ENCODE measurements at places on chromosomes 5 and 9.

- DNase-seq = no peak
Observed at GRCh38 chr5:124383693-124384092, 362.7 kb downstream of the ZNF608 start.

DNA sequence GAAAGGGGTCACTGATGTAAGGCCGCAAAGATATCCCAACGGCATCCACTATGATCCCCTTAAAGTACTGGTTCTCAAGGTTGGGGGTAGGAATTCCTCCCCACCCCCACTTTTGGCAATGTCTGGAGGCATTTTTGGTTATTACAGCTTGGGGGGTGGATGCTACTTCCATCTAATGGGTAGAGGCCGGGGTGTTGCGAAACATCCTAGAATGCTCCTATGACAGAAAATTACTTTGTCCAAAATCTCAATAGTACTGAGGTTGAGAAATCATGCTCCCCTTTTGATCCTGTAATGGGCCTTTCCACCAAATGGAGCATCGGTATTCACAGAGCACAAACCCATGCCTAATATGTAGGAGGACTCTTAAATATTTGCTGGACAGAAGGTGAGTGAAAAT is 20.8 kb upstream of the TCERG1 start:
- peak; percentile 11 for DNase-seq

- no peak for DNase-seq
Observed at GRCh38 chr5:32465076-32465475, 20.5 kb upstream of the ZFR start.

GRCh38 chr9:34486572-34486971 is 28.0 kb downstream of the DNAI1 start:
- DNase-seq = no peak

DNA sequence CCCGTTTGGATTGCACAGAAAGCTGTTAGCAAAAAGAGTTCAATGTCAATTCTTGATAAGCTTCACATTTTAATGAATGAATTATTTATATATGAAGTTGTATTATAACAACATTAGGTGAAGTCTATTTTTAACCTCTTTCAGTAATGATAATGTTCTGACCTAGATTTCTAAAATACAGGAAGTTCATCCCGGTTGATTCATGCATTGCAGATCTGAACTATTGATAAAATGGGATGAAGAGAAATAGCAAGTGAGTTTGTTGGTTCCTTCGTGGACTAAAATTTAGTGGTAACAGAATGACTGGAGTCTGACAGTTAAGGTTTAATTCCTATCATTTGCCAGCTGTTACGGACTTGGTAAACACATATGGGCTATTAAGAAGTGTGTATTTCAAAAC is 180.5 kb downstream of the PCSK1 start:
- peak; percentile 47 for DNase-seq

DNA sequence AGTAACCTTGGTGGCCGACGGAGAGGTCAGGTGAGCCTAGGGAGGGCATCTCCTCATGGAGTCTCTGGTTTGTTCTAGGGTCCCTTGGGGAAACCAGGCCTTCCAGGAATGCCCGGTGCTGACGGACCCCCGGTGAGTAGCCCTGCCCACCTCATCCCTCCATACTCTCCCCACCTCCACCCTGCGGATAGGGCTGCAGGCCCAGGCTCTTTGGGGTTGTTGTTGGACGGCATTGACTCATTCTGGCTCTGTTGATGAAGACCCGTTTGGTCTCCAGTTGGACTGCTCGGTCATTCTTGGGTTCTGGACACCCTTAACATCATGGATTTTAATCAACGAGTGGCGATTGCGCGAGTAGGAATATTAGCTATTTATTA is 112.3 kb upstream of the FCN2 start:
- DNase-seq = peak; percentile 44

DNA sequence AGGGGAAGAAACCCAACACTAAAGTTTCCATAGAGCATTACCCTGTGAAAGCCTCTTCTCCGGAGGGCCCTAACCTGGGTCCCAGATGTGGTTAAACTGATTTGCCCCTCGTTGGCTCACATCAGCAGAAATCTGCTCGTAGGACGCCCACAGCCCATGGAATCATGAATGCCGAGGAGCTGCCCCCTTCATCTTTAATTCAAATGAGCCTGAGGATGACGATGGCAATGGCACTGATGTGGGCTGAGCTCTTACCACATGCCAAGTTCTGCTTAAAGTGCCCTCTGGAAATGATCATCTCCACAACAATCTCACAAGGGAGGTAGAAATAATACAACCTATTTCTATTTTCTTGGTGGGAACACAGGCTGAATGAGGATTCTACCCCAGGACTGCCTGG is 183.3 kb downstream of the FSTL4 start:
- DNase-seq = no peak

- no peak for DNase-seq
Observed at GRCh38 chr9:118529624-118530214, 825.5 kb downstream of the TLR4 start.

DNA sequence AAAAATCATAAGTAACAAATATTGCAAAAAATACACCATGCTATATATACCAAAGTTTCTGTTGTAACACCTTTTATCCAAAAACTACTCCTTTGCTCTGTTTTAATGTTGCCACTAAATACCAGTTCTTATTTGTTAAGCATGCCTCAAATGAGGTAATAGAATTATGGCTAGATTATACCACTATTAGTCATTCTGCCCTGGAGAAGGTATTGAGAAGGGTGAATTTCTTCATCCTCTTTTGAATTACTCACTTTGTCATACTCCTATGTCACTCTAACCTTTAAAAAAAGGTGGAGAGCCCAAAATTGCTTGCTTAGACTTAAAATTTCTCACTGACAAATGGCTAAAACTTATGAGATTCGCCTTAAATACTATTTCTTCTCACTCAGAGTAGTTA is 750.9 kb downstream of the MAT2B start:
- peak; percentile 7 for DNase-seq

DNA sequence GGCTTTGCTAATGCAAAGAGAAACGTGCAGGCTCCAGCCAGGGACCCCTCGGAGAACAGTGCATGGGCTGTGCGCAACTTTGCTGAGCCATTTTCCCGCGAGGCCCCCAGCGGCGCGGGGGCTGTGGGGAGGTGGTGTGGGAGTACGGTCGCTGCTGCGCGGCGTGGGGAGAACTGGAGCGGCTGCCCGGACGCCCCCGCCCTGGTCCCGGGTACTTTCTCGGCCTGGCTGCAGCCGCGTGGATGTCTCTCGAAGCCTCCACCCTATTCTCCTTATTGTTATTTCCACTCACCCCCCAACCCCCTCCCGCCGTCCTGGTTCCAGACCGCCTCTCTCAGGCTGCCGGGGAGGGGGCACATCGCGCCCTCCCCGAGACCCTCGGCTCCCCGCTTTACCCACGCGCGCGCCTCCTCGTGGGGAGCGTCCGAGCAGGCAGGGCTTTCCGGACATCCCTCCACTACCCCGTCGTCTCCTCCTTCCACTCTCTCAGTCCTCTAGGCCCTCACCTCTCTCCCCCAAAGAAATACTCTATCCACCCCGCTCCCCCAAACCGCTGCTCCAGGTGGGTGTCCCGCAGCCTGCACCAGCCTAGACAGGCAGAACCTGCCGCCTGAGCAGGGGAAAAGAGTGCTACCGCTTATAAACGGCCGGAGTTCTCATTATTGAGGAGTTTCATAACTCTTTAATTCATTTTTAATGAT is 68.6 kb upstream of the TBCA start:
- DNase-seq = no peak

DNA sequence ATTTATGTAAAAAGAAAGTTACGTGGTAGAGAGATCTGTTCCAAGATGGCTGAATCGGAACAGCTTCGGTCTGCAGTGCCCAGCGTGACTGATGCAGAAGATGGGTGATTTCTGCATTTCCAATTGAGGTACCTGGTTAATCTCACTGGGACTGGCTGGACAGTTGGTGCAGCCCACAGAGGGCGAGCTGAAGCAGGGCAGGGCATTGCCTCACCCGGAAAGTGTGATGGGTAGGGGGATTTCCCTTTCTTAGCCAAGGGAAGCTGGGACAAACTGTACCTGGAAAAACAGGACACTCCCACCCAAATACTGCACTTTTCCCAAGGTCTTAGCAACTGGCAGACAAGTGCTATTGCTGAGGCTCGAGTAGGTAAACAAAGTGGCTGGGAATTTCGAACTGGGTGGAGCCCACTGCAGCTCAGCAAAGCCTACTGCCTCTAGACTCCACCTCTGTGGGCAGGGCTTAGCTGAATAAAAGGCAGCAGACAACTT is 13.1 kb upstream of the HSD17B4 start:
- DNase-seq = no peak

- DNase-seq = peak; percentile 41
Observed at GRCh38 chr9:102778746-102779145, 216.4 kb upstream of the CYLC2 start.

- no peak for DNase-seq
Observed at GRCh38 chr5:96199713-96200183, 233.3 kb downstream of the PCSK1 start.

DNA sequence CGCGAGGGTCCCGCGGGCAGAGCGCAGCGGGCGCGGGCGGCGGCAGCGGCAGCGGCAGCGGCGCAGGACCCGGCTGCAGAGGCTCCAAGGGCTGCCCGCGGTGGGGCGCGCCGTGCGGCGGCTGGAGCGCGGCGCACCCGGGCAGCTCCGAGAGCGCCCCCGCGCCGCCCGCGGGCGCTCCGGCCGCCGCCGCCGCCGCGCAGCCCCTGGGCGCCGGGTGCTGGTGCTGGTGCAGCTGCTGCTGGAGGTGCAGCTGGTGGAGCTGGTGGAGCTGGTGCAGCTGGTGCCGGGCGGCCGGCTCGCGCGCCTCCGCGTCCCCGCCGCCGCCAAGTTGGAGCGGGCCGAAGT is 644 bp downstream of the IER5L start:
- no peak for DNase-seq

Measured in fibroblast of skin of right biceps (primary cell).